ENCODE measurements at places on chromosomes 12 and 14.

- DNase-seq: no peak
These were observed 341.4 kb downstream of the ADAMTS20 start for GRCh38 chr12:43210485-43211192.

GRCh38 chr12:26854031-26854390, 21.0 kb upstream of the ITPR2 start:
- DNase-seq: no peak

- no peak for DNase-seq
These were observed 15.6 kb upstream of the SRGAP1 start for GRCh38 chr12:63828867-63829266.

- no peak for DNase-seq
These were observed 95.0 kb downstream of the SYT1 start for GRCh38 chr12:78959556-78959955.

- DNase-seq: no peak
These were observed 182.4 kb downstream of the ASCL1 start for GRCh38 chr12:103139876-103140275.

- no peak for DNase-seq
These were observed 133.4 kb downstream of the ESRRB start for GRCh38 chr14:76509311-76509710.

GRCh38 chr12:77488041-77488620, 342.6 kb upstream of the NAV3 start:
- DNase-seq: no peak

All from NCI-H2081 (cell line).